ENCODE measurements at places on chromosomes 3 and 15. TPM values are rescaled to one million over a fixed set of nuclear protein-coding genes. Genes with fewer than 3 reads are reported as not detected.

DNA sequence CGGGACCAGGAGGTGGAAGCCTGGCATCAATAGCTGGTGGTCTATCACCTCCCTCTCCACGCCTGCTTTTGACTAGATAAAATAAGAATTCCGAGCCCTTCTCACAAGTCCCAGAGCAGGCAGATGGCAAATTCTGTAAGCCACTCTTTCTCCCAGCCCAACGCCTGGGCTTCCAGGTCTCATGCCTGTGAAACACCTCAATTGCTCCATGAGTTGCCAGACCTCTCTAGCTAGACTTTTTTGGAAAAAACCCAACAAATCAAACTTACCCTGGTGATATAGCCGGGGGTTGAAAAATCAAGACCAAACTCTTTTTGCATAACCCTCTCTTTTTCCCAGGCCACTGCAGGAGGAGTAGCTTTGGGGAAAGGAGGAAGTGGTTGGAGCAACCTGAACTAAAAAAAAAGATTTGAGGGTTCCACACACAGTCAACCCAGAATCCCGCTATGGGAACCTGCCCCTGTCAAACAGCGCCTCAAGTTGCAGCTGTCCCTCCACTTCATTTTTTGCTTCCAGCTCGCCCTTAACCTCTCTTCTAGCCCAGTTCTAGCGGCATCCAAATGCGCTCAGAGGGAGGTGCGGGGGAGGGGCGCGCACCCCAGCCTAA, 7.0 kb downstream of the BHLHE40 start:
- no peak for DNase-seq

GRCh38 chr15:42494998-42495360, 455 bp upstream of the SNAP23 start:
- DNase-seq = no peak

GRCh38 chr15:38555686-38556334, 8.8 kb downstream of the RASGRP1 start:
- DNase-seq = no peak

DNA sequence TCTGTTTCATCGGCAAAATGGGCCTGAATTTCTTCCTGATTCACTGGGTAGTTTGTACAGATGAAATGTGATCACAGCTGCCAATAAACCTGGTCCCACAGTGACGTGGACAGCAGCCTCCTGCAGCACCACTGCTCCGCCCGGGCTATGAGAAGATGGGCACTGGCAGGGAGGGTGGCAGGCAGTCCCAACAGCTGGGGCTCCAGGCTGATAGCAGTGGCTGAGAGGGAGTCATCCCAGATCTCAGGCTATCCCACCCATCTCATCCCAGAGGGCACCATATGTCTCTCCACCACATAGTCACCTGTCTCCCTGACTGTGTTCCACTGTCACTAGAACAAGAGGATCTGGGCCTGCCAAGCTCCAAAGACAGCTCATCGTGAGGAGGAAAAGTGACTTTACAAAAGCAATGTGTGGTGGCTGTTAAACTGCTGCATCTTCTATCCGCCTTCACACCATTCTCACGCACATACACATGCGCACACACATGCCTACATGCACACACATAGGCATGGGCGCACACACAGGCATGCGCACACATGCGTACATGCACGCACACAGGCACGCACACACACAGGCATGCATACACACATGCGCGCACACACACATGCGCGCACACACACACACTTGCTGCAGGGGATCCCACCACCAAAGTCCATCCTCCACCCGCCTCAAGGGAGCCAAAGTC, 46.2 kb downstream of the RGMA start:
- no peak for DNase-seq

GRCh38 chr3:45027441-45027840, 1.3 kb downstream of the CLEC3B start:
- DNase-seq = no peak

DNA sequence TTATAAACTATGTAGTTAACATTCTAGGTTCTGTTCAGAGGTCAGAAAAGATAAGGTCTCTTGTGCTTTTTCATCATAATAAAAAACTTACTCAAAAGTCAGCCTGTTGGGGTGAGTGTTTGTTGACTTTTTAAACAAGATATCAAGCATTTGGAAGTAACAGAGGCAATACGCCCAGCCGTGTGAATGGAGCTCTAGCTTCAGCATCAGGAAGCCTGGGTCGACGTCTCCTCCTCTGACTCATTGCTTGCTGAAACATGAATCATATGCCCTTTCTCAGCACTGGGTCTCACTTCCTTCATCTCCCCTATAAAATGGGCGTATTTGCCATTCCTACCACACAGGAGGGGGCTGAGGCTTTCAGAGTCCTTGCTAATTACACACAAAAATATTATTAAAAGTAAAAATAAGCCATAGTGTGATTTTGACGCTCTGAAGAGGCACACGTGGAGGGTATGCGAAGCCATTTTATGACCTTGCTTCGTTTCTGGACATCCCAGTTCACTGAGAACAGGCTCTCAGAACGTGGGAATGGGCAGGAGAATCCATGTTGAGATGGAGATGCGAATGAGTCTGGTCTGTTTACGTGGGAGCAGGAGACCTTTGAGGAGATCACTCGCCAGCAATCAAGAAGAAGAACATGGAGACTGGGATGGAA, 220.8 kb upstream of the TPRG1 start:
- DNase-seq = no peak

- no peak for DNase-seq
Measured at GRCh38 chr3:168881804-168882203, 781.7 kb downstream of the MECOM start.

Gene C2CD4A
- total RNA-seq = 0.11 TPM

Gene GHSR
- not detected for total RNA-seq

Gene MASP1
- total RNA-seq = not detected

Measured in CD4-positive, alpha-beta memory T cell (primary cell).